CD4-positive, alpha-beta T cell treated with Interleukin-1 beta for 1 hour (primary cell): ENCODE measurements at places on chromosomes 3 and 15.

- DNase-seq = no peak
Measured at GRCh38 chr3:48236531-48236930, 4.4 kb upstream of the ZNF589 start.

- DNase-seq = no peak
Measured at GRCh38 chr3:55427739-55428138, 59.4 kb downstream of the WNT5A start.

DNA sequence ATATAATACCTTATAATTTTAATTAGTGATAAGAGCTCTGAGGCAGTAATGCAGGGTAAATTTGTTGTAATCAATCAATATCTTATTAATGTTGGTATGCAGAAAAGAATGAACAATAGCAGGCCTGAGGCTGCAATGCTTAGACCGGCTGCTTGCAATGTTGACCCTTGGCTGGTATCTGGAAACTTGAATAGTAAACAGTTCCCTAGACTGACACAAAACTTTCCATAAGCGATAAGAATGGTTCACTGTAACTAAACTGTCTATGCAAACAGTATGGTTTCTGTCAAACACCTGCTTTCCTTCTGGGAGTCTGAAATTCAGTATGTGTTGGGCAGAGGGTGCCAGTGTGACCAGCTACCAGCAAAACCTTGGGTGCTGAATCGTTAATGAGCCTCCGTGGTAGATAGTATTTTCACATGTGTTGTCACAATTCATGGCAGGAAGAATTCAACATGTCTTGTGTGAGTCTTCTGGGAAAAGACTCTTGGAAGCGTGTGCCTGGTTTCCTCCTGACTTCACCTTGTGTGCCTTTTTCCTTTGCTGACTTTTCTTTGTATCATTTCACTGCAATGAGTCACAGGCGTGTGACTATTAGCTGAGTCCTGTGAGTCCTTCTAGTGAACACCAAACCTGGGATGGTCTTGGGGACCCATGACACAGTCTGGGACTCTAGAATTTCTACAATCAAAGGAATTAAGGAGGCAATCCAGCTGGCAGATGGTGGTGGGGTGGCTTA, 30.7 kb upstream of the CLRN1 start:
- no peak for DNase-seq

- DNase-seq = peak; percentile 25
Measured at GRCh38 chr3:129015388-129016105, 14.4 kb downstream of the EFCC1 start.

GRCh38 chr15:69082021-69082502, 67.6 kb downstream of the NOX5 start:
- DNase-seq = no peak

DNA sequence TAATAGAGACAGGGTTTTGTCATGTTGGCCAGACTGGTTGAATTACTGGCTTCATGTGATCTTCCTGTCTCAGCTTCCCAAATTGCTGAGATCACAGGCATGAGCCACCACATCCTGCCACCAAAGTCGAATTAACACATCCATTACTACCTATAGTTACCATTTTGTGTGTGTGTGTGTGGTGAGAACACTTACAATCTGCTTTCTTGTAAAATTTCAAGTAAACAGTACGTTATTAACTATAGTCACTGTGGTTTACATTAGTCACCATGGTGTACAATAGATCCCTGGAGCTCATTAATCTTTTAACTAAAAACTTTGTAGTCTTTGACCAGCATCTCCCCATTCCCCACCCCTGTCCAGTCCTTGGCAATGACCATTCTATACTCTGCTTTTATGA, 270.0 kb downstream of the NAALADL2 start:
- no peak for DNase-seq

DNA sequence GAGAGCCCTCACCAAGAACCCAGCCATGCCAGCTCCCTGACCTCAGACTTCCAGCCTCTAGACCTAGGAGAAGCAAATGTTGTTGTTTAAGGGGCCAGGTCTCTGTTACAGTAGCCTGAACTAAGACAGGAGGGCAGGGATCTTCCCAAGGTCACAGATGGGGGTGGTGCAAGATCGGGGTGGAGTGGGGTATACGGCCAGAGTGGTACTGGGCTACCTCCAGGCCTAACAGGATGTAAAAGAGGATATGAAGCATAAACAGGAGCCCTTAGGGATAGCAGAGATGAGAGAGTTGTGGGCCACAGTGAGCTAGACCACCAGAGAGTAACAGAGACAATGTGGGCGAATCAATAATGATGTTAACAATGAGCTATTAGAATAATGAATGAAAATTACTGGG, 82.9 kb downstream of the TOP2B start:
- DNase-seq = no peak

- DNase-seq = no peak
Measured at GRCh38 chr3:21356402-21356801, 394.6 kb downstream of the ZNF385D start.

GRCh38 chr15:39453620-39454019, 127.3 kb upstream of the THBS1 start:
- DNase-seq = peak; percentile 42

DNA sequence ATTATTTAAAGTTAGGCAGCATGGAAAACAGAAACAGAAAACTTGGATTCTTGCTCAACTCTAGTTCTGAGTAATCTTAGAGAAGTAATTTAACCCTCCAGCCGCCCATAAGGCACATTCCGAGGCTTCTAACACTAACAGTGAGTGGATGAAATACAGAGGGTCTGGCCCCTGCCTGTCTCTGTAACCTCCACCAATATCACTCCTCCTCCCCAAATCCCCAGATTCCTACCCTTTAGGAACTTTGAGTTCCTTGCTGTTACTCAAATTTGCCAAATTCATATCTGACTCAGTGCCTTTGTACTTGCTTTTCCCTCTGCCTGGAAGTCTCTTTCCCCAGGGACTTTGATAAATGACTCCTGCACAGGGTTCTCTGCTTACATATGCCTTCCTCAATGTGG, 112.5 kb upstream of the TGFBR2 start:
- DNase-seq = no peak

DNA sequence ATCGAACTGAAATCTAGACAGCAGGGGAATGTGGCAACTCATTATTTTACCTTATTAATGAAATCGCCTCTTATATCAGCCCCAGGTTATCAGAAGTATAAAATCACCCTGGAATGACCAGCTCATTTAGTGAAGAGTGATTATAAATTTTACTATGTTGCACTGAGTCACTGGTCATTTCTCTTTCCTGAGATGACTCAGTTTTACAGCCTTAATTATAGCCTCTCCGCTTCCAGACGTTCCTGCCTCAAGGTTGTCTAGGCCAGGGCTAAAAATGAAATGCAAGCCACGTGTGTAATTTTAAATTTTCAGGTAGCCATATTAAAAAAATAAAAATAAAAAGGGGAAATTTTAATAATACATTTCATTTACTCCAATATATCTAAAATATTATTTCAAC, 33.3 kb downstream of the DET1 start:
- DNase-seq = no peak

GRCh38 chr3:45670991-45671390, 18.2 kb upstream of the SACM1L start:
- DNase-seq = no peak

DNA sequence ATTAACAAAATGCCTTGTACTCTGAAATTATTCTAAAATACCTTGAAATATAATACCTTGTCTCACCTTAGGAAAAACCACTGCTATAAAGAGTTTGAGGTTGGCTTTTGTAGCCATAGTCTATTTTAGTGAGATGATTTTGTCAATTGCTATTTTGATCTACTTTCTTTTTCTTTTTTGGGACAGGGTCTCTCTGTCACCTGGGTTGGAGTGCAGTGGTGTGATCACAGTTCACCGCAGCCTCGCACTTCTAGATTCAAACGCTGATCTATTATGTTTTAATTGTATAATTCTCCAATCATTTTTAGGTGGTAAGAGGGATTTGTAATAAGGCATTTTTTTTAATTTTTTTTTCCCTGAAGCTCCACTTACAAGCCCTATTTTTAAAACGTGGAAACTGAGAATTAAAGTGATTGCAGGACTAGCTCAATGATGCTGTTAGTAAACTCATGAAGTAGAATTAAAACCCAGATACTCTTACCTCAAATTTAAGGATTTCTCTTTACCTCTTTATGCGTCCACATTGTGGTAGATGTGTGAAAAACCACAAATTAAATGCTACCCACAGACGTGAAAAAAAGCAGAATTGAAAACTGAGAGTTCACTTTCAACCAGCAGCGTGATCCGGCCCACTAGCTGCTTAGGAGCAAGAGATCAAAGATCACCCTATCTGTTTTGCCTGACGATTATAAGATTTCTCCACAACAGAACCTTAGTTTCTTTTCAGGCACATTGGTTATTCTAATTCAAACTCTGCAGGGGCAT, 384.2 kb downstream of the CGGBP1 start:
- DNase-seq = no peak

DNA sequence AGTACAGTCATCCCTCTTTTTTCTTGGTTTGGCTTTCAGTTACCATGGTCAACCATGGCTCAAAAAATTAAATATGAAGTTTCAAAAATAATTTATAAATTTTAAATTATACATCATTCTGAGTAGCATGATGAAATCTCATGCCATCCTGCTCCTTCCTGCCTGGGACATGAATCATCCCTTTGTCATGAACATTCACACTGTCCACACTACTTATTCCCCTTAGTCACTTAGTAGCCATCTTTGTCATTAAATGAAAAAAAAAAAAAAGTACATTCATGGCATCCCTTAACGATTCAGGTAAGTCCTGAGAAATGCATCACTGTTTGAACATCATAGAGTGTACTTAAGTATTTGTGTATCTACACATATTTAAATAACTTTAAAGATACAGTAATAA, 1046.3 kb downstream of the ROBO2 start:
- no peak for DNase-seq

DNA sequence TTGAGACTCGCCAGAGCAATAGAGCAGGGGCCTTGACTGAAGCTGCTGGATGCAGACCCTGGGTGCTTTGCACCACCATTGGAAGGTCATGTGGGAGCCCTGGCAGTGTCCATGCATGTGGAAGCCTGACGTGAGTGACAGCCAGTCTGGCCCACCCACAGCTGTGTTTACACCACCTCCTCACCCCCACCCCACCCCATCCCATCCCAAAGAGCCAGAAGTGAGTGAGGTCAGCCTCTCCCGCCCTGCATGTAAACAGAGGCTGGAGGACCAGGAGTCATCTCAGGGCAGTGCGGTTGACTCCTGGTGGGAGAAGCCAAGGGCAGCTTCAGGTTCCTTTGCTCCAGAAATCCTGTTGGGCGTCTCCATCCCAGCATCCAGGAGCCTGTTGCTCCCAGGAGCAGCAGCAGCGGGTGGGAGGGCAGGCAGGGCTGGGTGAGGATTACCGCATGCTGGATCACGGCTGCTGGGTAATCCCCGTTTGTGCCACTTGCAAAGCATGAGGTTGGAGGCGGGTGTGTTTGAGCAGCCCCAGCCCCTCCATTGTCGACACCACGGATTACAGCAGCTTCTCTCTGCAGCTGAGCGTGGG, 44.6 kb downstream of the CORO2B start:
- no peak for DNase-seq

GRCh38 chr15:29051422-29051821, 165.6 kb downstream of the APBA2 start:
- DNase-seq = no peak

DNA sequence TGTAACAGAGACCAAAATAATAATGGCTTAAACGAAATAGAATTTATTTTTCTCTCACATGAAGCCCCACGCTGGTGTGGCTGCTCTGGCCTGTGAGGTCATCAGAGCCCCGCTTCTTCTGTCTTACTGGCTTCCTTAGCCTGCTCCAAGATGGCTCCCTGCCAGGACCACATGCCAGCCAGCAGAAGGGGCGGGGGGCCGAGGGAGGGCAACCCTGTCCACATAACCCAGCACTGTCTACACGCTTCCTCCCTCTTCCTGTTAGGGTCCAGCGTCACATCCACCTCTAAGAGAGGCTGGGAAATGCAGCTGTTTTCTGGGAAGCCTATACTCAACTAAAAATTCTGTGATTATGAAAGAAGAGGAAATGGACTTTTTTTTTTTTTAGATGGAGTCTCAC, 107.9 kb upstream of the DLG1 start:
- no peak for DNase-seq

GRCh38 chr3:34077417-34078195, 279.2 kb downstream of the PDCD6IP start:
- no peak for DNase-seq

GRCh38 chr15:39510001-39510701, 70.7 kb upstream of the THBS1 start:
- no peak for DNase-seq

DNA sequence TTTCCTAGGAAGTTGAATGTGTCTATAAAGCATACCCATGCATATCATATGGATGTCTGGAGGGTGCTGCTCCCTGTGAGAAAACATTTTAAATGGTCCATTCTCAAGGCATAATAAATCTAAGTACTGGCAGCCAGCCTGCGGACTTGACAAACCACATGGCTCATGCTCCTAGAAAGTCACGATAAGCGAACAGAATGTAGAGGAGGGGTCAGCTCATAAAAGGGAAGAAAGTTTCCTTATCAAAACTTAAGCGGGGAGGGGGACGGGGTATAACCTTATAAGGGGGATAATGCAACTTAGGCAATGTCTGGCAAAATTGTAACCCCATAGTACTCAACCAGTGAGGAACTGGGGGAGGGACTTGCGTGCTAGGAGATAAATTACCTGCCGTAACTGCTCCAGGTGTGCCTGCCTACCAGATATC, 159.8 kb upstream of the LMCD1 start:
- no peak for DNase-seq

GRCh38 chr15:60179786-60180391, 175.8 kb downstream of the FOXB1 start:
- no peak for DNase-seq

DNA sequence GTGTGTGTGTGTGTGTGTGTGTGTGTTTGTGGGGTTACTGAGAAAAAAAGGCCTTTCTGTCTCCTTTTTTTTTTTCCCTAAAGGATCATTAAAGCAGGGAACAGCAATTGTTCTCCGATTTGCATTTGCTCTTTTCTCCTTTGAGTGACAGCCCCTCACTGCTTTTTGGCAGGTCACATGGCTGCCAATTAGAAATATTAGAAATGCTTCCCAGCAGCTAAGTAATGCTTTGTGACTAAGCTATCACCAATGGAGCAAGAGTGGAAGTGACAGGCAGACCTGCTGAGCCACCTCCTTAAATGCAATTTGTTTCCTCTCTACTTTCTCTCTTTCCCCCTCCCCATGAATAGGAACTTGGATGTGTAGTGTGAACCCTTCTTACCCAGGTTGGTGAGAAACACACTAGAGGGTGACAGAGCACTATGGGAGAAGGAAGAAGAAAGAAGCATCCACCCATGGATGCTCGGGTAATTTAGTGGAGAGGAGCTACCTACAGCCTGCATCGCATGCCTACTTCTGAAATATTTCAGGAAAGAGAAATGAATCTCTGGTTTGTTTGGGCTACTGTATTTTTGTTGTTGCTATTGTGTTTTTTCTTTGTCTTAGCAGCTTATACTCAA, 165.2 kb upstream of the PDZRN3 start:
- DNase-seq = no peak

GRCh38 chr3:161905520-161906132, 409.0 kb downstream of the OTOL1 start:
- DNase-seq = no peak

GRCh38 chr15:31427411-31427810, 100.8 kb downstream of the KLF13 start:
- no peak for DNase-seq

GRCh38 chr15:62047282-62047827, 12.9 kb downstream of the VPS13C start:
- DNase-seq = no peak
